ENCODE measurements at places on chromosomes 5 and 9.

DNA sequence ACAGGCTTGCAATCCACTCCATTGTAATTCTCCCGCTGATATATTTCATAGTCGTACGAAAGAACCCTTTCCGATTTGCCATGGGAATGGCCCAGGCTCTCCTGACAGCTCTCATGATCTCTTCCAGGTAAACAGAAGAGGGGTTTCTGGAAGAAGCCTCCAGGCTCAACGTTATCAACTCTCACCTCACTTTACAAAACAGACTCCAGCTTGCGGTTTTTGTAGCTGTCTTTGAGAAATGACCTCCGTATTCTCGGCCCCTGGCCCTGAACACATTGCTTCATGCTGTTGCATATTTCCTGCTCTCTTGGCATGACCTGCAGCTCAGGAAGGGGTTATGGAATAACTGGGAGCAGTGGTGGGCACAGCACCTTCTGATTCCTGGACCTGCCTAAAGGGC lies 85.7 kb downstream of the SLC1A1 start:
- no peak for DNase-seq

DNA sequence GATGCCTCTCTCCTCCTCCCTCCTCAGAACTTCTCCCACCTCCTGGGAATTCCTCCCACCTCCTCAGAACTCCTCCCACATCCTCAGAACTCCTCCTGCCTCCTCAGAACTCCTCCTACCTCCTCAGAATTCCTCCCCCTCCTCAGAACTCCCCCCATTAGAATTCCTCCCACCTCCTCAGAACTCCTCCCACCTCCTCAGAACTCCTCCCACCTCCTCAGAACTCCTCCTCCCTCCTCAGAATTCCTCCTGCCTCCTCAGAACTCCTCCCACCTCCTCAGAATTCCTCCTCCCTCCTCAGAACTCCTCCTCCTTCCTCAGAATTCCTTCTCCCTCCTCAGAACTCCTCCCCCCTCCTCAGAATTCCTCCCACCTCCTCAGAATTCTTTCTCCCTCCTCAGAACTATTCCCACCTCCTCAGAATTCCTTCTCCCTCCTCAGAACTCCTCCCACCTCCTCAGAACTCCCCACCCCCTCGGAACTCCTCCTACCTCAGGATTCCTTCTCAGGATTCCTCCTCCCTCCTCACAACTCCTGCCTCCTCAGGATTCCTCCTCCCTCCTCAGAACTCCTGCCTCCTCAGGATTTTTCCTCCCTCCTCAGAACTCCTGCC lies 23.9 kb downstream of the SLC46A2 start:
- no peak for DNase-seq

DNA sequence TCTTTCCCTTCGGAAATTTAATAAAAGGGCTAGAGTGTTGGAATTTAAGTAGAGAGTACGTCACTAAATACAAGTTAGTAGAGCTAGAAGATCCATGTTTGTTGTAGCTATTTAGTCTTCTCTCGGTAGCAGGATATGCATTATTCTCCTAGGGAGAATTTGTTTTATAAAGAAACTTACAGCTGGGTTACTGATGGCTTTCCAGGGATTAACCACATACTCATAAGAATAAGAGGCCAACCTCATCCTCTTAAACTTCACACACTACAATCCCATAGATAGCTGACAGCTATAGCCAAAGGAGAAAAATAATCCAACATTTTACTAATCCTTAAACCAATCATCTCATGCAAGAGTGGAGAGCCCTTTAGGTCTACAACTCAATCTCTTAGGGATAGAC lies 43.0 kb downstream of the TLE1 start:
- DNase-seq: no peak

GRCh38 chr9:122091682-122092592 lies 1.2 kb downstream of the TTLL11 start:
- no peak for DNase-seq

GRCh38 chr5:25744908-25745307 lies 1100.1 kb upstream of the CDH10 start:
- no peak for DNase-seq

- no peak for DNase-seq
Measured at GRCh38 chr5:88092958-88093605, 175.6 kb downstream of the TMEM161B start.

- DNase-seq: no peak
Measured at GRCh38 chr5:38257308-38258041, 884 bp upstream of the EGFLAM start.

DNA sequence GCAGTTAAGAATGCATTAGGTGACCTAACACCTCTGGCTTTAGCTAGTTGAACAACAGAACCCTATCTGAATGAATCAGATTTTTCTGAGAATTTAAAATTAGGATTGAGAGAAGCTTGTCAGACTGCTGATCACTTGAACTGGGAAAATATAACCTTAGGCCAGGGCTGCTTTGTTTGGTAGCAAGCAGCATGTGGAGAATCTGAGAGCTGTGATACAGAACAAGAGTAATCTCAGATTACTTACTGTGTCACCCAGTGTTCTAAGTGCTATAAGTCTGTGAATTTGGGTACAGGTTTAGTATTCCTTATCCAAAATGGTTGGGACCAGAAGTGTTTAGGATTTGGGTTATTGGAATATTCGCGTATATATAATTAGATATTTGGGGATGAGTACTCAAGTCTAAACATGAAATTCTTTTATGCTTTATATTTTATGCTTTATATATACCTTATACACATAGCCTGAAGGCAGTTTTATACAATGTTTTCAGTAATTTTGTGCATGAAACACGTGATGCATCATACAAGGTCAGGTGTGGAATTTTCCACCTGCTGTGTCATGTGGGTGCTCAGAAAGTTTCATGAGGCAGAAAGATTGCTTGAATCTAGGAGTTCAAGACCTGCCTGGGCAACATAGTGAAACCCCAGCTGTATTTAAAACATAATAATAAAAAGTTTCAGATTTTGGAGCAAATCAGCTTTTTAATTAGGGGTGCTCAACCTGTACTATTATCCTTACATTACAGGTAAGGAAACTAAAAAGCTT lies 8.3 kb upstream of the CHD1 start:
- peak; percentile 15 for DNase-seq

DNA sequence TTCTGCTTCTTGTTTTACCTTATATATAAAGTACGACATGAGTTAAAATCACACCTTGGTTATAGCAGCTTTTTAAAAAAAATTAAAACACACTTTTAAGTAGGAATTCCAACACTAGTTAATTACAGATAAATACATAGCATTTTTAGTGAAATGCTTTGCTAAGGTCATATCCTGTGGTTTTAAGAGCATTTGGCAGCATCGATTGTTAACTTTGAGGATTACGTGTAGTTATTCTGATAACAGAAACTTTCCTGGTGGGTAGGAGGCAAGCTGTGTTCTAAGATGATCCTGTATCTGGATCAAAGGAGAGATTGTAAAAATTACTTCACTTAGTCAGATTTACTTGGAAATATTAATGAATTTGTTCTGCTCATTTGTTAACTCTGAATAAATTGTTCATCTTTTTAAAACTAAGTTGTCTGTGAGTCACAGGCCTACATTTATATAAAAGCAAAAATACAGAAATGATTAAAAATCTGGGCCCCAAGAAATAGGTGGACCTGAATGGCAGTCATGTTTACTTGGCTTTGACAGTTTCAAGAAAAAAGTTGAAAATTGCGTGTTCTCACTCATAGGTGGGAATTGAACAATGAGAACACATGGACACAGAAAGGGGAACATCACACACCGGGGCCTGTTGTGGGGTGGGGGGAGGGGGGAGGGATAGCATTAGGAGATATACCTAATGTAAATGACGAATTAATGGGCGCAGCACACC lies 58.3 kb downstream of the TRIO start:
- DNase-seq: no peak

GRCh38 chr9:92658611-92659010 lies 11.3 kb downstream of the IPPK start:
- DNase-seq: no peak

GRCh38 chr9:706073-706472 lies 135.4 kb upstream of the DMRT1 start:
- no peak for DNase-seq

DNA sequence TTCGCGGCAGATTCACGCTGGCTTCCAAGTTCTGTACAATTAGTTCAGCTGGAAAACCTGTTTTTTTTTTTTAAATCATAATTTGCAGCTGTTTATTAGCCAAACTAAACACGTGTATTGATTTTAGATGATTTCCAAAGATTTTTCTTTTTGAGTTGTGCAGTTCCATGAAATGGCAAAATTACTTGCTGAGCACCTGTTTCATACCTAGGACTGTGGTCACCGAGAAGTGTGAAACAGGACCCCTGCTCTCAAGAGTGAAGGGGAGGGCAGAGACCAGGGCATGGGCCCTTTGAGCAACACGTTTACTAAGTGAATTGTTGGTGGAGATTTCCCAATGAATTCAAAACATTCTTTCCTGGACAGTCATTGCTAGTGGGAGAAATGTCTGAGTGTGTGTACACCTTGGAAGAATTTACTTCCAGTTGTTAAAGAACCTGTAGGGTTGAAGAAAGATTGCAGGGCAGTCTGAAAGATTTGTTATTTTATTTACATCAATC lies 688 bp downstream of the SNX24 start:
- no peak for DNase-seq

GRCh38 chr5:87437724-87438123 lies 25.0 kb upstream of the CCNH start:
- no peak for DNase-seq

GRCh38 chr5:52805615-52806014 lies 17.9 kb downstream of the ITGA1 start:
- DNase-seq: no peak
